ENCODE measurements at places on chromosomes 1 and 21.

- no peak for DNase-seq
Measured at GRCh38 chr21:40454057-40454456, 392.9 kb downstream of the DSCAM start.

GRCh38 chr1:209621286-209621685, 30.9 kb downstream of the LAMB3 start:
- no peak for DNase-seq

GRCh38 chr1:208054485-208054884, 143.6 kb upstream of the CD34 start:
- DNase-seq: no peak

- peak; percentile 29 for DNase-seq
Measured at GRCh38 chr1:223233410-223234169, 90.5 kb upstream of the TLR5 start.

GRCh38 chr1:228646717-228647522, 88.4 kb upstream of the RHOU start:
- DNase-seq: no peak

DNA sequence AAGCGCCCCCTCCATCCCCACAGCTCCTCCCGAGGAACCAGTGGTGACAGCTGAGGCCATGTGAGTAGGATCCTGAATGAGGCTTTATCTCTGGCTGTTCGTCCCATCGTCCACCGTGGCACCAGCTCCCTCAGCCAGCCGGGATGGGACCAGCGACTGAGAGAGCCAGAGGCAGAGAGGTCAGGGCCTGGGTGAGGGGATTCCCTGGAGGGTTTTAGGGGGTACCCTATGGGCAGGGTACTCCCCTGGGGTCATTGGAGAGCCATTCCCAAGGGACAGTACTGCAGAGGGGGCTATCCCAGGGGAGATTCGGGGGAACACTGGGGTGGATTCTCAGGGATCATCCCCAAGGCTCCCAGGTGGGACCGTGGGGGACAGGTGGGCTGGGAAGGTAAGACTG, 2.4 kb downstream of the TMEM125 start:
- no peak for DNase-seq

GRCh38 chr1:110375490-110375889, 15.3 kb downstream of the SLC16A4 start:
- no peak for DNase-seq
